Stimulated activated CD8-positive, alpha-beta memory T cell treated with anti-CD3 and anti-CD28 coated beads, Interleukin-15, amount 100 ng/mL, for 48 hours (primary cell): ENCODE measurements at places on chromosomes 1 and 21.

DNA sequence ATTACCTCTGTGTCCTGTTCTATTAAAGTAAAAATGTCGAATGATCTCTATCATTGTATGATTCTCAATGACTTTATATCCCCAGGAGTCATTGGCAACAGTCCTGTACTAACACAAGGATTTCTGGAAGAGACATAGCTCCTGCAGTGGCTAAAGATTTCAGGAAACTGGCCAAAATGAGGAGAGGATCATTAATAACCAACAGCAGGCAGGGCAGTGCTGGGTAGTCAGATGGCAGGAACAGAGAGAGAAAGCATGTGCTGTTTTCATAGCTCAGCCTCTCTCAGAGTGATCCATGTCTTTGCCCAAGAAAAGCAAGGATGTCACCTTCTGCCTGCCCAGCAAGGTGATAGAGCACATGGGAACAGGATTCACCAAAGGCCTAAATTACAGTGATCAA is 604.7 kb upstream of the PLXNA2 start:
- DNase-seq, result no peak

DNA sequence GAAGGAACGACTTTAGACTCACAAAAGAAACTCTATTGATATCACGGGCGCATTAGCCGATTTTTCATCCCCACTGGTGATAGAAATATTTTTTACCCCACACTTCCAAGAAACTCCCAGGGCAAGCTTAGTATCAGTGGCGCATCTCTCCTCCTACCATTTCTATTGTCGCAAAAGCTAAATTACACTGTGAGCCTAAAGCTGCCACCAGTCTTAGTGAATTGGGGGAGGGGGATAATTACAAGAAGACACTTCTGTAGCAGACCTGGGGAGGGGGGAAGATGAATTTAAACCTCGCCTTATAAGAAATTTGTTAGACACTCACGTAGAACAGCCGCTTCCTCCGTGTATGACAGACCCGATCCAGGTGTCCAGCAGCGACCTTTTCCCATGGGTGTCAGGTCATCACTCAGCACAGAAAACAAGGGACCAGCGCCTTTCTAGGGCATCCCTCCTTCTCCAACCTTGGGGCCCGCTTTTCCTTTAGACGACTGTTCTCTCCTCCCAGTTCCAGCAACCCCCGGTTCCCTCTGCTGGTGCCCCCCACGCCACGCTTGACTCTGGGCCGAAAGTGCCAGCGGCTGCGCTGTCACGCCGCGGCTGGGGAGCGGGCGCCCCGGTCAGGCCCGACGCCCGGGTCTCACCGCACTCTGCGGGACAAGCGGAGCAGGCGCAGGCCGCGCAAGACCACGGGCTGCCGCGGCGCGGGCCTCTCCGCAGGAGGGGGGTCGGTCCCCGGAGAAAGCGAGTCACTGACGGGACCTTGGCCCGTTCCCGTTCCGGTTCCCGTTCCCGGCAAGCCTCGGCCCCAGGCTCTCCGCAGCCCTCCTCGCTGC is 821 bp downstream of the PHC2 start:
- DNase-seq, result no peak

DNA sequence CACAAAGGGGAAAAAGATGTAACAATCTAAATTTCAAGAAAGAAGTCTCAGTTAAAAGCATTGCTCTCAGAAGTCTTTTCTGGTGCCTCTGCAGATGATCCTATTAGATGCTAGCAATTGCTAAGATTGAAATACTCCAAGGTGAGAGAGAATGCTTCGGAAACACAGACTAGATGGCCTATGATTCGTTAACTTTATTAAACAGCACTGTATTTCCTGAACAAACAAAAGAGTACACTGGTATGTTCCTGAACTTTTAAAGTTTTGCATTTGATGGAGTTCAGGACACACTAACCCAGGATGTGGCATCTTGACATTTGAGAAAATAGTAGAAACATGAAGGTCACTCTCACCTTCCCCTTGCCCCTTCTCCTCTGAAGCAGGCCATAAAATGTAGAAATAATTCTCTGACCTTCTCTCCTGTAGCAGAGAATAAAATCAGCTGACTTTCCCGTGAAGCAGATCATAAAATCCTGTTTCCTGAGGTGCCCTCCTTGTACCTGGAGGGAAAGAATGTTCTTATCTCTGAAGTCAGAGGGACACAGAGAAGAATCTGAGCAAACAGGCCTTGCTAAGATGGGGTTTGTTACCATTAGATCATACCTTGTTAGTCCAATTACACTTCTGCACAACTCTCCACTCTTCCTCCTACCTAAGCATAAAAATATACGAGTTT is 142.9 kb upstream of the USP25 start:
- no peak for DNase-seq

DNA sequence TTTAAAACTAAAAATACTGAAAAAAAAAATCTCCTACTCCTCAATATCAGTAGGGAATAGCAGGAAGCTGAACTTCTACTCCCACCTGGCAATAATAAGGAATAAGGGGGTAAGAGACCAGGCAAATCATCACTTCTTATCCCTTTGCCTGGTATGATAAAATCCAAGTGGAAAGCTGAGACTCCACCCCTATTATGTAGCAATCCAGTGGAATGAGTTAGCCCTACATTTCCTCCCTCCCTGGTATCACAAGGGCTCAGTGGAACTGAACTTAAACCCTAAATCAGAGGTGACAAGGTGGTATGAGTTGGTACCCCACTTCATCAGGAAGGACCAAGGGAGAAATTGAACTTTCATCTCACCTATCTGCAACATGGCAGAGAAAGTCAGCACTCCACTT is 25.7 kb downstream of the TRIM33 start:
- DNase-seq, result no peak

DNA sequence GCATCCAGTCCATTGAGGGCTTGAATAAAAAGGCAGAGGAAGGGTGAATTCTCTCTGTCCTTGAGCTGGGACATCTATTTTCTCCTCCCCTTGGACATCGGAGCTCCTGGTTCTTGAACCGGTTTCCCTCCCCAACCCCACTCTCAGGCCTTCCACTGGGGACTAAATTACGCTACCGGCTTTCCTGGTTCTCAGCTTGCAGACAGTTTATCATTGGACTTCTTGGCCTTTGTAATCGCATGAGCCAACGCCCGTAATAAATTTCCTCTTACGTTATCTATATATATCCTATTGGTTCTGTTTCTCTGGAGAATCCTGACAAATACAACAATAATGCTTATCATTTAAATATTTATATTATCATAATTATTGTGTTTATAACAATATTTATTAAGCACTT is 20.4 kb upstream of the COL9A2 start:
- DNase-seq, result no peak

- no peak for DNase-seq
Observed at GRCh38 chr1:1361982-1362423, 3.6 kb upstream of the MXRA8 start.

- no peak for DNase-seq
Observed at GRCh38 chr1:244324176-244324883, 127.4 kb downstream of the ADSS2 start.
